ENCODE measurements at places on chromosomes 13 and 19.

- DNase-seq, result peak; percentile 63
Observed at GRCh38 chr19:32224371-32225244, 120.8 kb upstream of the ZNF507 start.

DNA sequence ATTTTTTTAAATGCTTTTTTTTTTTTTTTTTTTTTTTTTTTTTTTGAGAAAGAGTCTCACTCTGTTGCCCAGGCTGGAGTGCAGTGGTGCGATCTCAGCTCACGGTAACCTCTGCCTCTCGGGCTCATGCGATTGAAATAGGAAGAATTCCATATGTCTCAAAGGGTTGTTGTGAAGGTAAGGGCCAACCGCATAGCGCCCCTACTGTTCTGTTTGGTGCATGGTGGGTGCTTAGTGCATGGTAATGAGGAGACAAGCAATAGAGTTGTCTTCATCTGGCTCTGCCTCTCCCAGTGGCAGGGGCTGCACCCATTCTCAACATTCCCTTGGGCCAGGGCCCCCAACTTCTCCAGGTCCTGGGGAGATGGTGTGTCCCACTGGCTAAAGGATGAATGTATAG lies 68.7 kb downstream of the RASL11A start:
- no peak for DNase-seq

- DNase-seq, result no peak
Observed at GRCh38 chr19:5697022-5697889, 7.2 kb downstream of the RPL36 start.

DNA sequence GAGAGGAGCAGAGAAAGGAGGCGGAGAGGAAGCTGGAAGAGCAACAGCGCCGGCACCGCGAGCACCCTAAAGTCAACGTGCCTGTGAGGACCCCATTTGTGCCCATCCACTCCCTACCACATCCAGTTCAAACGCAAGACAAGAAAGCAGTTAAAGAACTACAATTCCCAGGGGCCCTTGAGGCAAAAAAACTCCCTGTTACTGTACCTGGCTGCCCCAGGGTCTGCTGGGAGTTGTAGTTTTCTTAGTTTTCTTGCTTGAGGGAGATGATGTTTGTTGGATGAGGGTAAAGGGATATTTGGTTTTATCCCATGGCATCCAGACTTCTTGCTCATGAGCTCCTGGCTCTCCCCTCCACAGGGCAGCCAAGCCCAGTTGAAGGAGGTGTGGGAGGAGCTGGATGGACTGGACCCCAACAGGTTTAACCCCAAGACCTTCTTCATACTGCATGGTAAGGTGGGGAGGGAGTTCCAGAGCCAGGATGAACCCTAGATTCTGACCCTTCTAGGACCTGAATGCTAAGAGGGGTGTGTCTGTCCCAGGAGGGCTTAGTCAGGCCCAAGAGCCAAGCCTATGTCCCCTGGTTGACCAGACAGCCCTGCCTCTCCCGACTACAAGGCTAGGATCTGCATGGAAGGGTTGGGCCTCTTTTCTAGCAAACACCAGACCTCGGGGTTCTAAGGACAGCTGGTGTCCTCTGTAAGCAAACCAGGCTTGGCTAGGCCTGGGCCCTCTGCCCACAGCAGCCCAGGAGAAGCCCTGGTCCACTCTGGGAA lies 13.2 kb downstream of the NUCB1 start:
- DNase-seq, result no peak

DNA sequence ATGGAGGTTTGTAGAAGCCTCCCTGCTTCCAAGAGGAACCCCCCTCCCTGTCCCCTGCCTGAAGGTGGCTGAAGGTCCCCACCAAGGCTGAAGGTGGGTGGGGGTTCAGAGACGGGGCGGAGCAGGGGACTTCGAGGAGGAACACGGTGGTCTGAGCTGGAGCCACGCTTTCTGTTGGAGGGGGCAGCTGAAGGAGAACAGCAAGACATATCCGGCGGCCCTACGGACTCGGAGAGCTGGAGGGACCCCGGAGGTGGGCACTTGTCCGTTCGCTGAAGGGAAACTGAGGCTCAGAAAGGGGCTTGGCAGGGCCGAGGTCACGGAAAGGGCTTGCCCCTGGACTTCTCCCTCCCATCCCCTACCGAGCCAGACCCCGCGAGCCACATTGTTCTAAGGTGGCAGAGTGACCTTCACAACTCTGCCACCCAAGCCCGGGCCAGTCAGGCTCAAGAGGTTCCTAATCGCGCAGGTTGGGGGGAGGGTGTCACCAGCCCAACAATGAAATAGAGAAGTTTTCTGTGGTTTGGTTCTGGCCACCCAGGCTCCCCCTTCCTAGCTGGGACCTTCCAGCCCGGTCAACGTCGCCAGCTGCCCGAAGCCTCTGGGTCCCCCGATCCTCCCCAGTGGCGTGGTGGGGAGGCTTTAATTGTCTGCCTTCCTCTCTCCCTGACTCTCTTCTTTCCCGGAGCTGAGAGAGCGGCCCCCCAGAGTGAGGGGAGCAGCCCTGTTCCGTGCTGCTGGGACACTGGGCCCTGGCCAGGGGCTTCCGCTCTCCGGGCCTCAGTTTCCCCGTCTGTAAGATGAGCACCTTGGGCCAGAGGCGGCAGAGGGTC lies 15.5 kb upstream of the KCNN1 start:
- peak; percentile 26 for DNase-seq

DNA sequence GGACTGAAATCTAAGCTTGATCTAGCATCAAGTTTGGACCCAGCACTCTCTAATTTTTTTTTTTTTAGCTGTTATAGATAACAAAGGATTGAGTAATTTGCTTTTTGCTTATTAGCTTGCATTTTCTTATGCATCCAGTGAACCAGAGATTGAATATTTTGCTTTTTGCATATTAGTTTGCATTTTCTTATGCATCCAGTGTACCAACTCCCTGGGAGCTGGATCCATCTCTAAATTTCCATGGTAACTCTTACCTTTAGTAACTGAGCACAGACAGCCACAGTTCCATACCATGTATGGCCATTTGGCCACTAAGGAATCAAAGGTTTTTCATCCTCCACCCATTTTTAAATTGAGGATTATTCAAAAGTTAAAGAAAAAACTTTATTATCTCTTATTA lies 8.7 kb upstream of the ZNF548 start:
- no peak for DNase-seq

GRCh38 chr13:111539252-111539651 lies 218.8 kb downstream of the TEX29 start:
- no peak for DNase-seq

- DNase-seq, result peak; percentile 33
Observed at GRCh38 chr13:36432106-36432544, at the start of gene CCNA1. Gene CCNA1 (plus strand): TSS chr13:36432495. CDS start chr13:36433057, 562 bp downstream.

- no peak for DNase-seq
Observed at GRCh38 chr13:44844786-44845185, 144.5 kb downstream of the NUFIP1 start.

DNA sequence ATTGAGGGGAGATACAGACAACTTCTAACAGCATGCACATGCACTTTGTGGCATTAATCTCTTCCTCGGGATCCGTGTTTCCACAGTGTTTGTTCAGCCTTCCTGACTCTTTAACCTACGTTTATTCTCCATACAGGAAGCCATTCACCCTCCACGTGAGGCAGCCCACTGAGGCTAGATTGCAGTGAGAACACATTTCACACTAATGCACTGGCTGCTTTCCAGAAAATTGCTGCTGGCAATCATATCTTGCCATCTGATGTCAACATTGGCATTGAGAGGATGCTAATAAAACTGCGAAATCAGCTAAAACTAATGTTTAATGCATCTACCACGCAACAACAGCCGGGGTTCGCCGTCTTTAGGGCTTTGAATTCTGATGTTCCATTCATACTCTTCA lies 30.0 kb downstream of the DCLK1 start:
- no peak for DNase-seq

GRCh38 chr13:93925990-93926389 lies 553.5 kb downstream of the DCT start:
- DNase-seq, result no peak

DNA sequence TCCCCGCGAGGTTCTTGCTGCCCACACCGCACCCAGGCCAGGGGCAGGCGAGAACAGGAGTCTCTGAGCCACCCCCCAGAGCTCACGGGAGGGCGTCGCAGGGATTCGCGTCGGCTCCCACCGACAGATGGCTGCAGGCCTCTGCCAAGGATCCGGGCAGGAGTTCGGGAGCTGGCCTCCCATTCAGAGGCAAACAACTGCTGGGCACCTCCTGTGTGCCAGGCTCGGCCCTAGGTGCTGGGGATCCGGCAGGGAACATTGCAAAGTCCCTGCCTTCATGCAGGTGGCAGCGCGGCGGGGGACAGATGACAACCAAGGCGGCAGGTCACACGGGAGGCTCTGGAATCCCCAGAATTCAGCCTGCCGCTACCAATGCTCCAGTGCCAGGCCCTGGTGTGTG lies 25.3 kb downstream of the LRRC4B start:
- no peak for DNase-seq

- no peak for DNase-seq
Observed at GRCh38 chr19:769616-770015, 18.7 kb downstream of the MISP start.

GRCh38 chr19:48480558-48481500 lies 11.7 kb downstream of the CYTH2 start:
- DNase-seq, result no peak

GRCh38 chr13:40063278-40063698 lies 407.8 kb downstream of the COG6 start:
- no peak for DNase-seq

DNA sequence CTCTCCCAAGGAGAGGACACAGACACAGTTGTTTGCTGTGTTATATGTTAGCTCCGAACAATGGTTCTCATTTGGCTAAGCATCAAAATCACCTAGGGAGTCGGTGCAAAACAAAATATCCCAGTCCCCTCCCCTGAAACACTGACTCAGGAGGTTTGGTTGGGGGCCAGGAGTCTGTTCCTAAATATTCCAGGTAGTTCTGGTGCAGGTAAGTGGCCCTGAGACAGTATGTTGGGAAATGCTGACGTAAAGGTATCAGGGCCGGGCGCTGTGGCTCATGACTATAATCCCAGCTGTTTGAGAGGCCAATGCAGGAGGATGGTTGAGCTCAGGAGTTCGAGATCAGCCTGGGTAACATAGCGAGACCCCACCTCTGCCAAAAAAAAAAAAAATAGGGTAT lies 2.3 kb upstream of the MAP2K7 start:
- no peak for DNase-seq

- no peak for DNase-seq
Observed at GRCh38 chr13:94657167-94657566, 55.2 kb downstream of the SOX21 start.

- DNase-seq, result peak; percentile 87
Observed at GRCh38 chr19:1970003-1970805, 29.2 kb downstream of the CSNK1G2 start.

GRCh38 chr19:41745756-41746155 lies 9.6 kb upstream of the CEACAM6 start:
- no peak for DNase-seq

DNA sequence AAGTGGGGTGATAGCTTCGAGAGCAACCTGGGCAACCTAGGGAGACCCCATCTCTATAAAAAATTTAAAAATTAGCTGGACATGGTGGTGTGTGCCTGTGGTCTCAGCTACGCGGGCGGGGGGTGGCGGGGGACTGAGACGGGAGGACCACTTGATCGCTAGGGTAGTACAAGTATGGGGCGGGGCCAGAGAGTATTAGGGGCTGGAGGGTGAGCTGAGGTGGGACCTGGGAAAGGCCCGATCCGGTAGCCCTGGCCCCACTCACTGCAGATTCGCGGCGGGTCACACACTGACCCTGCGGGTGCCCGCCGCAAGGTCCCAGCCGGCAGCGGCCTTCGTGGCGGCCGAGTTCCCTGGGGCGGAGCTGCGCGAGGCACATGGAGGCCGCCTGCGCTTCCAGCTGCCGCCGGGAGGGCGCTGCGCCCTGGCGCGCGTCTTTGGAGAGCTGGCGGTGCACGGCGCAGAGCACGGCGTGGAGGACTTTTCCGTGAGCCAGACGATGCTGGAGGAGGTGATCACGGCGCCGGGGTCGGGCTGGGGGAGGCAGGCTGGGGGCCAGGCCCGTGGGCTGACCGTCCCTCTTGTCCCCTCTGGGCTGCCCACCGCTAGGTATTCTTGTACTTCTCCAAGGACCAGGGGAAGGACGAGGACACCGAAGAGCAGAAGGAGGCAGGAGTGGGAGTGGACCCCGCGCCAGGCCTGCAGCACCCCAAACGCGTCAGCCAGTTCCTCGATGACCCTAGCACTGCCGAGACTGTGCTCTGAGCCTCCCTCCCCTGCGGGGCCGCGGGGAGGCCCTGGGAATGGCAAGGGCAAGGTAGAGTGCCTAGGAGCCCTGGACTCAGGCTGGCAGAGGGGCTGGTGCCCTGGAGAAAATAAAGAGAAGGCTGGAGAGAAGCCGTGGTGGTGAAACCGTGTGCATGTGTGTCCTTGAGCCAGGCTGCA lies 2.0 kb upstream of the ARHGAP45 start:
- DNase-seq, result peak; percentile 86

- DNase-seq, result no peak
Observed at GRCh38 chr19:12155324-12155860, 1.1 kb downstream of the ZNF625 start.

DNA sequence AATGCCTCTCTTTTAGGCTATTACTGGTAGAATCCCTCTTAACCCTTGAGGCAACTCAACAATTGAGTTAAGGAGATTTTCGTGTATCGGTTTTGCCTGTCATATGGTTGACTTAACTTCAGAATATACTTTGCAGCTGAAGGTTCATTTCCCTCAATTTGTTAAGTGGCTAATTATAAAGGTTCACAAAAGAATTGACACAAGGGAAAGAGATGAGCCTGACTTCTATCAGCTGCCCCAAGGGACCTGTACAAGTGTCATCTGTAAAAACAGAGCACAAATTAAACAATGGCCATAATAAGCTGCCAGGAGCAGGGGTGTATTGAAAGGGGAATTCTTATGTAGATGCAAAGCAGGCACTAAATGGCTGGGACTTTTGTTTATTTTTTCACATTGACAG lies 334.8 kb upstream of the OBI1 start:
- no peak for DNase-seq

DNA sequence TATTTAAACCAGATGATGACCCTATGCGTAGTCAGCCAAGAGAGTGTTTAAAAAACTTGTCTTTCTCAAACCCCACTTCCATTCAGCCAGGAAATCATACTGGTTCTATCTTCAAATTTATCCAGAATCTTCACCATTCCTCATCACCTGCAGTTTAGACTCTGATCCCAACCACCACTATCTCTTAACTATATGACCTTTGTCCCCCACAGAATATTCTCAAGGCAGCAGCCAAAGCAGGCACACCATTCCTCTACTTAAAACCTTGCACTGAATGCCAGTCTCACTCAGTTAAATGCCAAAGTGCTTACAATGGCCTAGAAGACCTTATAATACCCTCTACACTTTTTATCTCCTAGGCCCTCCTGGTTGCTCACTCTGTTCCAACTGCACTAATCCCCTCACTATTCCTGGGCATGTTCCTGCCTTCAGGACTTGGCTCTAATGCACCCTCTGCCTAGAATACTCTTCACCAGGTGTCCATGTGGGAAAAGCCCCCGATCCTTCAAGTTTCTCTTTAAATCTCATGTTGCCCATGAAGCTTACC lies 10.1 kb downstream of the SUCLA2 start:
- no peak for DNase-seq

GRCh38 chr13:80881495-80881894 lies 540.6 kb upstream of the SPRY2 start:
- no peak for DNase-seq
